ENCODE measurements at places on chromosomes 2 and 18. TPM values are rescaled to one million over a fixed set of nuclear protein-coding genes. Genes with fewer than 3 reads are reported as not detected.

The CREG2 gene
- total RNA-seq, result 3.1 TPM

The SH3BP4 gene
- total RNA-seq, result 35.2 TPM

The SUMO1 gene
- 121 TPM for total RNA-seq

The TCF23 gene
- total RNA-seq, result not detected

The CXCR4 gene
- total RNA-seq, result not detected

All from nasal cavity respiratory epithelium epithelial cell of viscerocranial mucosa (primary cell).